ENCODE measurements at places on chromosomes 1 and 21. TPM values are rescaled to one million over a fixed set of nuclear protein-coding genes. Genes with fewer than 3 reads are reported as not detected.

- DNase-seq: no peak
Observed at GRCh38 chr1:226766565-226766964, 27.5 kb upstream of the ITPKB start.

DNA sequence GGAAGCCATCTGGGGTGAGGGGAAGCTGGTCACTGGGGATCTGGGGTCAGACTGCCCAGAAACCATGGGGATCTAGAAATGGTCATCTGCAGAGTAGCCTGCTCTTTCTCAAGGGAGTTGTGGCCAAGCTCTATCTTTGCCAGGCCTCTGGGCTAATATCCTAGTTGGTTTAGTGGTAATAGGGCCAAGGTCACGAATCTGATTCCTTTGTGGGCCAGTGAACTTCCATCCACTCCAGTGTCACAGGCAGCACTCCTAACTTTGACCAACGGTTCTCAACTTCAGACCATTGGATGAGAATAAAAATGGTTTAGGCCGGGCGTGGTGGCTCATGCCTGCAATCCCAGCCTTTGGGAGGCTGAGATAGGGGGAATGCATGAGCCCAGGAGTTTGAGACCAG is 28.1 kb upstream of the PPP2R5A start:
- no peak for DNase-seq

- DNase-seq: no peak
Observed at GRCh38 chr1:170730438-170730837, 66.5 kb downstream of the PRRX1 start.

GRCh38 chr1:64875101-64875500 is 91.2 kb downstream of the JAK1 start:
- DNase-seq: no peak

DNA sequence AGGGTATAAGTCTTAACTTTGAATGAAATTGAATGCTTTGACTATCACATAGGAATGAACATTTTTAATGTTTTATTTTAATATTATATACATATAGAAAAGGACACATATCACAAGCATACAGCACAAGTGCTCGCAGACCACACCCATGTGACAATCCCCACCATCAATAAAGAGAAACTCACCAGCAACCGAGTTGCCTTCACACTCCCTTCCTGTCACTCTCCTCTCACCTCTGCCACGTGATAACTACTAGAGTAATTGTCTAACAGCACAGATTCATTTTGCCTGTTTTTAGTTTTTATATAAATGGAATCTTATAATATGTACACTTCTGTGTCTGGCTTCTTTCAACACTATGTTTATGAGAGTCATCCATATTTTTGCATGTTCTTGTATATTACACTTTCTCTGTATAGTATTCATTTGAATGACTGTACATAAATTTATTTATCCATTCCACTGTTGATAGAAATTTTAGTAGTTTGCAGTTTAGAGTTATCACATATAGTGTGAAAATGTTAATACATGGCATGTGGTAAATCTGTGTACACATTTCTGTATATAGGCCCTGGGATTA is 304.9 kb upstream of the DUSP10 start:
- DNase-seq: no peak

GRCh38 chr1:18069903-18070302 is 37.7 kb upstream of the IGSF21 start:
- DNase-seq: no peak

The RGS5 gene
- total RNA-seq: 1.2 TPM

The TAF1A gene
- 19.2 TPM for total RNA-seq

All from OCI-LY7 (cell line).